Fibroblast of villous mesenchyme (primary cell): ENCODE measurements at places on chromosomes 4 and X. TPM values are rescaled to one million over a fixed set of nuclear protein-coding genes. Genes with fewer than 3 reads are reported as not detected.

DCHS2 gene
- under 0.01 TPM in 2 replicates for total RNA-seq

MAP3K15 gene
- total RNA-seq = under 0.01 TPM in 1 of 2 replicates, not detected in the other

CCNG2 gene
- total RNA-seq = 20.0 and 25.9 TPM in 2 replicates

ZRSR2 gene
- 4.8 and 5.6 TPM in 2 replicates for total RNA-seq

ATP1B4 gene
- not detected in 2 replicates for total RNA-seq

MGARP gene
- total RNA-seq = 41.2 and 106 TPM in 2 replicates

FGFBP1 gene
- not detected in 2 replicates for total RNA-seq

KCNE5 gene
- 0.32 TPM in 1 of 2 replicates, not detected in the other for total RNA-seq

SCD5 gene
- 2.3 and 6.9 TPM in 2 replicates for total RNA-seq

KCND1 gene
- 0.32 and 2.6 TPM in 2 replicates for total RNA-seq

MAGEE2 gene
- not detected in 2 replicates for total RNA-seq

SLC6A8 gene
- total RNA-seq = 9.1 and 12.2 TPM in 2 replicates

TFE3 gene
- total RNA-seq = 37.1 and 45.1 TPM in 2 replicates

AFP gene
- total RNA-seq = 0.32 TPM in 1 of 2 replicates, not detected in the other

MAP9 gene
- 11.3 and 17.7 TPM in 2 replicates for total RNA-seq

CSN1S1 gene
- not detected in 2 replicates for total RNA-seq

NDP gene
- under 0.01 TPM in 1 of 2 replicates, not detected in the other for total RNA-seq

ERVMER34-1 gene
- total RNA-seq = under 0.01 and 0.32 TPM in 2 replicates

GPR78 gene
- 0.97 and 2.2 TPM in 2 replicates for total RNA-seq

CFP gene
- total RNA-seq = under 0.01 and 0.32 TPM in 2 replicates

VCX2 gene
- total RNA-seq = not detected in 2 replicates

TDO2 gene
- 2.2 and 4.2 TPM in 2 replicates for total RNA-seq

ARR3 gene
- total RNA-seq = not detected in 2 replicates

BEX5 gene
- not detected in 2 replicates for total RNA-seq
